ENCODE measurements at places on chromosomes 6 and 20.

DNA sequence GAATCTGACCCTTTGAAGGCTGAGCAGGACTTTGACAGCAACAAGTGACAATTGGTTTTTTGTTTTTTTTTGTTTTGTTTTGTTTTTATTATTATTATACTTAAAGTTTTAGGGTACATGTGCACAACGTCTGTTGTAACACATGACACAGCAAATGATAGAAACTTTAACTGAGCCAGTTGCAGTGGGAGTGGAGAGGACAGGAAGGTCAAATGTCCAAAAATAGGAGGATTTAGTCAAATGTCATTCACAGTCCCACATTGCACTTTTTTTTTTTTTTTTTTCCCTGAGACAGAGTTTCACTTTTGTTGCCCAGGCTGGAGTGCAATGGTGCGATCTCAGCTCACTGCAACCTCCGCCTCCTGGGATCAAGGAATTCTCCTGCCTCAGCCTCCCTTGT, 223.0 kb downstream of the HIVEP2 start:
- DNase-seq = no peak

- no peak for DNase-seq
These were observed 1.5 kb downstream of the PRRC2A start for GRCh38 chr6:31621991-31622390.

DNA sequence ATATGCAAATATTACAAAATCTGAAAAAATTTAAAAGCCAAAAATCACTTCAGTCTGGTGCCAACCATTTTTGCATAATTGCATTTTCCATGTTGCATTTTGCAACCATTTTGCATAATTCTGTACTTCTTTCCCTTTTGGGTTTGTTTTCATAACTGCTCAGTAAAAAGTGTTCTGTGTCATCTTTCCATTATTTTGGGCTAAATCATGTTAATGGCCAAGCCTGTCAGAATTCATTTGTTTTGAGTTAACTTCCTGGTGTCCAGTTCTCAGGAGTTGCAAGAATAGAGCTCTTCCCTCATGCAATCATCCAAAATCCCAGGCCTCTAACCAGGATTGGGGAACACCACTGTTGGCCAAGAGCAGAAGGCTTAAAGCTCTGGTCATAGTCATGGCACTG, 133.6 kb downstream of the MTHFD1L start:
- no peak for DNase-seq

DNA sequence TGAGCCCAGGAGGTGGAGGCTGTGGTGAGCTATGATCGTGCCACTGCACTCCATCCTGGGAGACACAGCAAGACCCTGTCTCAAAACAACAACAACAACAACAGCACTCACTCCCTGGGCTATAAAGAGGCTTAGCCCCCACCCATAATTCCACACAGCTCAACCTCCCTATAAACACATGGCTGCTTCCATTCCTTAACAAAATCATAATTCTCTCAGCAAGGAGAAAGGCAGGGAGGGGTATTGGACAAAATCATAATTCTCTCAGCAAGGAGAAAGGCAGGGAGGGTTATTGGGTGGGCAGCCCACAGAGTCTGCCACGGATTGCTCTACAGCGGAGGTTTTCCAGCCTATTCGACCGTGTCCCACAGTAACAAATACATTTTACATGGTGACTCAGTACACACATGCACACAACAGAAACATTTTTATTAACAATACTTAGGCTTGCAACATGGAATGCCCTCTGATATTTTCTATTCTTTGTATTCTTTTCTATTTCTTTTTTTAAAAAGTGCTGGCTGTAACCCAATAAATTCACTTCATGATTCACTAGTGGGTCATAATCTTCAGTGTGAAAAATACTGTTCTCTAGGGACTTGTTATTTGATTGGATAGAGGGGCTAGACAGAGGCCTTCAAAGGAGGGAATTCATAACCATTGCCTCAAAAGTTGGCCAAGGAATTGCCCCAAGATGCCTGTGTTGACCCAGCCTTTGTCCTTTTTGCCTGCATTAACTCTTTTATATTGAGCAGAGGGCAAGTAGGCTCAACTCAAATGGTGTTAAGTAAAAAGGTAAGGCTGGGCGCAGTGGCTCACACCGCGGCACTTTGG, 50.6 kb upstream of the ZMYND8 start:
- DNase-seq = no peak

DNA sequence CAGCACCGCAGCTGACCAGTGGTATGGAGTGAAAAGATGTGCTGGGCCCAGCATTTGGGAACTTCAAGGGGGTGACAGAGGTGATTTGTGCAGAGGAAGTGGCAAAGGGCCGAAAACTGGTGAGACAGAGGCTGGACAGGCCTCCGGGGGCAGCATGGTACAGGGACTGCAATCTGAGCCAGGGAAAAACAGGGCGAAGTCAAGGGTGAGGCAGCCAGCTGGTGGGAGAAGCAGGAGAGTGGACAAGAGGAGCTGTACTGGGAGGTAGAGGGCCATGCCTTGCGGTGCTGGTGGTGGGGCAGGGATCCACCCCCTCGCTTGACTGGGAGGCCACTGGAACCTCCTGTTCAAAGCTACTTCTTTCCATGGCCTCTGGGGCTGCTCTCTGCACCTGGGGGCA, 7.3 kb upstream of the GFRA4 start:
- DNase-seq = no peak

DNA sequence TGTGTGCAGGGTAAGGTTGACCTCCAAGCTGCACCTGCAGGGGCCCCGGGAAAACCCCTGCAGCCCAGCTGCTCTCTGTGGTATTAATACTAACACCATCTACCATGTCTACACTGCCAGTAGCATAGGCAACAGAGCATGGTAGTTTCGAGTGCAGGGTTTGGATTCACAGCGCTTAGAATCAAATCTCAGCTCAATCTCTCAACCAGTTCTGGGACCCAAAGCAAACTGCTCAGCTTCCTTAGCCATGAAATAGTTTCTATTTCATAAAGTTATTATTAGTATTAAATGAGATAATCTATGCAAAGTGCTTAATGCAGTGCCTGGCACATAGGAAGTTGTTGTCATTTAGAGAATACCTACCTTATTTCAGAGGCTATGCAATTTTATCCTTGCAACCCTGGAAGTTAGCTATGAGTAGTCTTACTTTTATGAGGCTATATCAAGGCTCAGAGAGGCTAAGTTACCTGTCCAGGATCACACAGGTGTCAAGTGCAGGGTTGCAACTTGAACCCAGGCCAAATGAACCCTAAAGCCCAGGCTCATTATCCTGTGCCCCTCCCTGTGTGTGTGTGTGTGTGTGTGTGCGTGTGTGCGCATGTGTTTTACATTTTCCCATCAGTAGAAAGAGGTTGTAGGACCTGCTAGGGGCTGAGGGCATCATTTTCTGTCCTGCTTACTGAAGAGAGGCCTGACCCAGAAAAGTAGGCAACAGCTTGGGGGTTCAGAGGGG, 27.6 kb upstream of the MRPS18A start:
- DNase-seq = no peak

GRCh38 chr20:52747845-52748284, 224.3 kb upstream of the TSHZ2 start:
- DNase-seq = no peak

- DNase-seq = no peak
These were observed 255.5 kb upstream of the NRSN1 start for GRCh38 chr6:23870496-23870895.

GRCh38 chr20:24045621-24046318, 57.2 kb upstream of the GGTLC1 start:
- no peak for DNase-seq

DNA sequence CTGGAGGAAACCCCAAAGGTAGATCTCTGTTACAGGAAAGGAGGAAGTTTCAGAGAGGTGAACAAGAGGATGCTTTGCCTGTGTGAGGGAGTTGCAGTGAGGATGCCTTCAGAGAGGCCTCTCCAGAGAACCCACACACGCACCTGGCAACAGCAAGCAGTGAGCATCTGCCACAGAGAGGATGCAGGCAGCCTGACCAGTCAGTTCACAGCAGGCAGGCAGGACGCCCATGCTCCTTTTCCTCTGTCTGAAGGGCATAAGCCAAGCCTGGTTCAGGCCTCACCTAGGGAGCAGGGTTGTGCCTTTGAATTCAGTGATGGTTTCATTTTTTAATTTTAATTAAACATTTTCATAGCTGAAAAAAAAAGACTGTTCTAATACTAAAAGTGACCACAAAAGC, 346.0 kb upstream of the MARCKS start:
- DNase-seq = no peak

- DNase-seq = peak; percentile 66
These were observed 66.6 kb upstream of the CTNNBL1 start for GRCh38 chr20:37627060-37627766.

DNA sequence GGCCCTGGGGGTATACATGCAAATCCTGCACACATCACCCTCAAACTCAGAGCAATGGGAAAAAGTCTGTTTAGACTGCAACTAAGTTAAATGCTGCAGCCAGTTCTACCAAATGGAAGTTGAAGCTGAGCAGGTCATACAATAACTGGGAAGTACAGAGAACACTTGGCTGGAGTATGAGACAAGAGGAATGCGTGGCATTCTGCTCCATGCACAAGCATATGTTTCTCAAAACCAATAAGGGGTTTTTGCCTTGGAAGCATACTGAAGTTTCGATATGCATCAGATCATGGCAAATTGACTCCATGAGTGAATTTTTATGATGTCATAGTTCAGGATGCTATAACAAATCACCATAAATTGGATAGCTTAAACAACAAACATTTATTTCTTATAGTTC, 193.8 kb downstream of the COL12A1 start:
- DNase-seq = no peak

GRCh38 chr6:25833136-25833535, 1.3 kb upstream of the SLC17A1 start:
- no peak for DNase-seq

Data from ovary (tissue), 10 donors.